AG04449 (cell line): ENCODE measurements at places on chromosomes 2 and 18.

- no peak for DNase-seq
Observed at GRCh38 chr2:174593574-174594203, 3.9 kb downstream of the WIPF1 start.

DNA sequence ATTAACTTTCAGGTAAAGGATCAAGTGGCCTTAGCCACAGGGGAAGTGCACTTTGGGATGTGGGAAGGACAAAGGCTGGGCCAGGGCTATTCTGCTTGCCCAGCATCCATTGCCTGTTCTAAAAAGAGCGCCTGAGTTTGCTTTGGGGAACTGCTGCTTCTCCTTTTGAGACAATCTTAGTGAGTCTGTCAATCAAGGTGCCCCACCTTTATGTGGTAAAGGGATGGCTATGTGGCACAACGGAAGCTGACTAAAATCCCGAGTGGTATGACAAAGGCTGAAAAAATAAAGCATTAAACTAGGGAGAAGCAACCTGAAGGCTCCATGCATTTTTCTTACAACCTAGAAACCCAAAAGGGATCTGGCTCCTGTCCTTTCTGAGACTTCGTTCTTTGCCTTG, 540.5 kb downstream of the SLC4A3 start:
- no peak for DNase-seq

GRCh38 chr2:84971510-84972206, 697 bp downstream of the KCMF1 start:
- DNase-seq = no peak

DNA sequence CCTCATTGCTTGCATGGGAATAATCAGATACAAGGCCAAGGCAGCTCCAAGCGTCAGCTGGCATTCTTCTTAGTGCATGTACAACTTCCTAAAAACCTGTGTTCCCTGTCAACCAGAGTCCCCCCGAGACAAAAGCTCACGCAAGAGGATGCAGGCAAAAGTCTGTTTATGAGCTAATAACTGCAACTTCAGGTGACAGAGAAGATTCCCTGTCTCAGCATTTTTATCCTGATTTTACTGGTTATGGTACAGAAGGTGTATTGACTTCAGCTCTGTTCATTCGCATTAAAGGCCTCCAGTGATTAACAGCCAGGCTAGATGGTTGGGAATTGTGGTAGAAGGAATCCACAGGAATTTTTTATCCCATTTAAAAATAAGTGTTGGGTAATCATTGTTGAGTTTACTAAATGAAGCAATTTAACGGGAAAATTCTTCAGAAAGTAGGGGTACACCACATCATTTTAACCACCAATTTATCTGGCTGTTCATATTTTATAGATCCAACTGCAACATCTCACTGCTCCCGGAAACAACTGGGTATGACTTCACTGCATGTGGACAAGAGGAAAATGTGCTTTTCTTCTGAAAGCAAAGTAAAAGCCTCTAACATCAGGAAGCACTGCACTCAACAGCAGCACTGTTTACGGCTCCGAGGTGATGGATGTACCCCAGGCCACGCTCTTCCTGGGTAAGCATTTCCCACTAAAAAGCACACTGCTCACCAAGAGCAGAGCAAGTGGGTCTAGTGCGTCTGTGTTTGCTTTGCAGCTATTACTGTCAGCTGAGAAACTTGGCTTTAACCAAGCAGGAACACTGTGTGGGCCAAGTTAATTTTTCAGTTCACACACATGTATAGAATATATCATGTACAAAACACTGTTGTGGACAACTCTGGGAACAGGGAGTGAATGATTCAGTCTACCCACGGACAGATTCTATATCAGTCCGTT, 31.9 kb downstream of the CCBE1 start:
- no peak for DNase-seq

GRCh38 chr2:80510716-80511115, 206.2 kb upstream of the LRRTM1 start:
- DNase-seq = no peak

GRCh38 chr2:64538764-64539433, 14.8 kb downstream of the AFTPH start:
- no peak for DNase-seq

DNA sequence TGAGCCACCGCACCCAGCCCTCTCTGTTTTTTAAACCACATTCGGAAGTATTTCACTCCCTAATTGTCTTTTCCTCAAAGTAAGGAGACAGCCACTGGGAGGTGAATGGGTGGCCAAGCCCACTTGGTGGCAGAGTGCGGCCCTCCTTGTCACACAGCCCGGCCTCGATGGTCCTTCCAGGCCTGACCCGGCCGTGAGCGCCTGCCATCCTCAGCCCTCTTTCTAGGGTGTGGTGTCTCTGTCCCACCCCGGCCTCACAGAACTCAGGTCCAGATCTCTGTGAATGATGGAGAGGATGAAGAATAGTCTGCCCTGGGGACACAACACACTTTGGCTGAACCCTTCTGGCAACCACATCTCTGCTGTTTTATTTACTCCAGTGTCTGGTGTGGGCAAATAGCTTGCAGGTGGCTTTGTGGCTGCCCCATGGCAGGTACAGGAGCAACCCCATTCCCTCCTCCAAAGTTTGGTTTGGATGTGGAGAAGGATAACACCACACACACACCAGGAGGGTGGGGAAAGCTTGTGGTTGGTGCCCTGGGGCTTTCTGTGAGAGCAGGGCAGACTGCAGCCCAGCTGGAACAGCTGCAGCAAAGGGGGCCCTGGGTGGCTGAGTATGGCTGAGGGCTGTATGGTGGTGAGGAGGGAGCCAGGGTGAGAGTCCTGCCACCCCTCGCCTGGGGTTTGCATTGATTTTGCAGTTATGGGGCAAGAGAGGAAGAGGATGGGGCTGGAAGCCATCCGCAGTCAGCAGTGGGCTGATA, 88.6 kb downstream of the FAM168B start:
- no peak for DNase-seq

DNA sequence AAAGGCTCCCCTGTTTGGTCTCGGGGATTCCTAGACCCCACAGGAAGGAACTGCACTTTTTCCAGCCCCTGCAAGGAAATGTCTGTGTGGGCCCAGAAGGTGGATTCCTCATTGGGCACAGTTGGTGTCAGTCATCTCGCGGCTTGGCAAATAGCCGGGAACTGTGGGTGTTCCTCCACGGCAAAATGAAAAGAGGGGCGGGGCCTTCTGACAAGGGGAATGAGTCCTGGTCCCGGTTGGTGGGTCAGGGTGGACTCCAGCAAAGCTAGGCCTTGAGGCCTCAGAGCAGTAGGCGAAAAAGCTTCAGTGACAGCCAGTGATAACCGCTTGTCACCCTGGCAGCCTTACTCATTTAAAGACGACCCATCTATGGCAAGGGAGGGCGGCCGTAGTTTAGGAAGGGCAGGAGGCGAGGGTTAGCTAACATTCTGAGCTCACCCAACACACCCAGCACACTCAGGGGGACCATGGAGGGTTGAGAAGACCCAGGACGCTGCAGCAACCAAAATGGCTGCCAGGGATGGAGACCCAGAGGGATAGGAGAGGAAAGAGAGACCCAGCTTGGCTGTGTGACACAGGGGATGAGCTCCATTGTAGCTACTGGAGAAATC, 16.5 kb downstream of the SLC4A3 start:
- DNase-seq = no peak

DNA sequence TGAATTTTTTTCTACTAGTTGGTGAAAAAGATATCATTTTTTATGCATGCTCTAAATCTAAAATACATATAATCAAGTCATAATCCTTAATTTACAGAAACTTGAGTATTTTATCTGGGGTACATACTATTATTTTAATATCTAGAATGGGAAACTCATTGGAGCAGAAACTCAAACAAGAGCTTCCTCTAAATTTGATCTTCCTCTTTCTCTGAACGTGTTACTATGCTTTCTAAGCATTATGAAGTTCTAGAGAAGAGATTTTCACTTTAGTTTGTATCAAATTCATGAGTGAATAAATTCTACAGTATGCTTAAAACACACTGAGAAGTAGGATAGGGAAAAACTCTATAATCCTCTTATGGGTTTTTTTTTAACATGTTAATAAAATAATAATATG, 20.6 kb upstream of the SLC38A11 start:
- no peak for DNase-seq

GRCh38 chr2:71599646-71600236, 146.4 kb downstream of the DYSF start:
- DNase-seq = no peak

DNA sequence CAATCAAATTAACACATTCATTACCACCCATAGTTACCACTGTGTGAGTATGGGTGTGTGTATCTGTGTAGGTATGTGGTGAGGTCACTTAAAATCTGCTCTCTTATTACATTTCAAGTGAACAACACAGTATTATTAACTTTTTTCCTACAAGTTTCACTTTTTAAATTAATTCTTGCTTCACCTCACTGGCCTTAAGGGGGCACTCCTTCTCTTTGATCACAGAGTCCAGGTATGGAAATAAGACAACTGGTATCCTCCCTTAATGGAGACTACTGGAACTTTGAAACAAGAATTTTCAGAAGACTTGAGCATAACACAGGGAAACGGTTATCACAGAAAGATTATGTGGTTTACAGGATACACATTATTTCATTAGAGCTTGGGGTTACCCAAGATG, 255.8 kb downstream of the ASXL3 start:
- DNase-seq = no peak

- no peak for DNase-seq
Observed at GRCh38 chr18:3067165-3067661, 54.3 kb upstream of the LPIN2 start.

DNA sequence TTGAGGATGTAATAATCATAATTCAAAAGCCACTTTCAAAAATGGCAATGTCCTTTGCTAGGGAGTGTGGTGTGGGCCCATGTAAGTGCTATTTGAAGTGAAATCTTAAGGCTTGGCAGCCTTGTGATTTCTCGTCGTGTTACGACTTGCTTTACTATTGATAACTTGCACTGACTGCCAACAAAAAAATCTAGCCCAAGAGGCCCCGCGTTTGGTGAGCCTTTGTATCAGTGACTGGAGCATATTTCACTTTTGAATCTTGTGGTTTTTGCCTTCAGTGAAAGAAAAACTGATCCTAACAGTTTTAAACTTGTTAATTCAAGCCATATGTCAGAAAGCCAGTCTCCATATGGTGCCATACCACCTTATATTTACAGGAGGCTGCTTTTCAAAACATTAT, 248.0 kb downstream of the TMEM182 start:
- DNase-seq = no peak

- no peak for DNase-seq
Observed at GRCh38 chr18:21943456-21943855, 202.9 kb downstream of the MIB1 start.

DNA sequence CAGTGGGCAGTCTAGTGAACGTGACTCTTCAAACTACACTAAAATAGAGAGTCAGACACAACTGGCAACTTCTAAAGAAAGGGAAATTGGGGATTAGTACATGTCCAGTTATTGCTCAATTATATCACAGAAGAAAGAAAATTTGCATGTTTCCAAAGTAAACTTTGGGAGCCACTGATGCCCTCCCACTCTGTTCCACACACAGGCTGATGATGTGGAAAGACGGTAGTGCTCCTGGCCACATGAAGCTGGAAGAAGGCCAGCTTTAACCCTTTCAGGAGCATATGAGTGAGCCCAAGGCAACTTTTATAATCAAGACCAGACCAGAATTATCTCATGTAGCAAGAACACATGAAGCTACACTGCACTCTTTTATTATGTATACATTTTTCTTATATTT, 141.0 kb downstream of the NR4A2 start:
- no peak for DNase-seq
